Stimulated activated CD4-positive, alpha-beta T cell treated with anti-CD3 and anti-CD28 coated beads, Interleukin-1b, Interleukin-23, amount 100 ng/mL, for 1 hour (primary cell): ENCODE measurements at places on chromosomes 5 and 9.

GRCh38 chr5:158553195-158553961 is 546.3 kb downstream of the EBF1 start:
- DNase-seq, result no peak

GRCh38 chr9:121735793-121736770 is 84.6 kb downstream of the DAB2IP start:
- no peak for DNase-seq

DNA sequence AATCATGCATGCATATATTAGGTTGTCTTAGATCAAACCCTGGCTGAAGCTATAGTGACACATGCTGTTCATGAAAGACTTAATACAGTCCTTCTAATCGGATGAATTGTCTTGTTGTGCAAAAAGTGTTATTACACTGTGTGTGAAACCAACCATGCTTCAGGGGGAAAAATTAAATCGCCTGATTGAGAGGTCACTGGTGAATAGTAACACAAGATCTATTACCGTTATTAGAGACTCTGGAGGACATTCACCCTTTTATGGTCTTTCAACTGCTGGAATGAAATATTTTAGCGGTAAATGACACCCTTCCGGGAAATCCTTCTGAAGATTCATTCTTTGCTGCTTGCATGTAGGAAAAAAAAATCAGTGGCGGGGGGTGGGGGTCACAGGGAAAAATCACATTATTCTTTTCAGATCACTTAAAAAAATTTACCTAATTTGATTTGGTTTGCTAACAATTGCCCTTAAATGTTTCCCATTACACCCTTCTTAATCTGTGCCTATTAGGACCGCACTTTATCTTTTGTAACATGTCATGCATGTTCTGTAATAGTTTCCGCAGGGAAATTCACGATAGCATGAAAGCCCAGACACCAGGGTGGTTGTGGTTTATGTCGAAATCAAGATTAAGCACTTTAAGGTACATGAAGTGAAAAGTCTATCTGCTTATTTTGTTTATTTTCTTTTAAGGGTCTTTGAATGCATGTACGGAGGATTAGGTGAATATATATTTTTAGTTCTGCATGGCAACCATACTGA is 120.6 kb downstream of the FOCAD start:
- DNase-seq, result no peak

DNA sequence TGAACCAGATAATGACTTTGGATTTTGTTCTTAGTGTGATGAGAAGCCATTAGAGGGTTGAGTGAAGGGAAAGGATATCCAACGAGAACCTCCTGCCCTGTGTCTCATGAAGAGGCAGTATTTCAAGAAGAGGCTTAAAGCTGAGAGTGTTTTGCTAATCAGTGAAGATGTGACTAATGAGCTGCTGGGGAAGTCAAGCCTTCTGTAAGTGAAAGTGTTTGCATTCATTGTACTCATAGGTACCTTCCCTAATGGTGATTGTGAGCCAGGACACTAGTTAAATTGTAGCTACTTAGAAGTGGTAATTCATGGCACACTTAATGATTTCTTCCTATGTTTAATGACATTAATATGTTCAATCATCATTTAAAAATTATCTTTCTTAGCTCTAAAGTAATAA is 23.7 kb downstream of the PIP5K1B start:
- DNase-seq, result no peak

DNA sequence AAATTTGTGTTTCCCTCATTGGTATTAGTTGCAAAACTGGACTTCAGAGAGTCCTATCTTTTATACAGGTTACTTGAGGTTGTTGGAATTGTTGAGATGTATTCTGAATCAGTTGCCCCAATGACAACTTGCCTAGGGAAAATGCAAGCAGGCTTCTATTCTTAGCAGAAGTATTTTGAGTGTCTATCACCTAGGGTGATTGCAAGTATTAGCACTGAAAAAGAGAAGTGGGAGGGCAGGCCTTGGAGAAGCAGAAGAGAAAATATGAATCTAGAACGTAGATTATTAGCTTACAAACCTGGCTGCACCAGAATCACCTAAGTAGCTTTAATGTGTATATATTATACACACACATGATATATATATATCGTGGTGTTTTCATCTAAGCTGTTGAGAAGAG is 43.2 kb downstream of the ADAMTS12 start:
- no peak for DNase-seq

GRCh38 chr5:99104538-99105132 is 175.8 kb upstream of the CHD1 start:
- no peak for DNase-seq

DNA sequence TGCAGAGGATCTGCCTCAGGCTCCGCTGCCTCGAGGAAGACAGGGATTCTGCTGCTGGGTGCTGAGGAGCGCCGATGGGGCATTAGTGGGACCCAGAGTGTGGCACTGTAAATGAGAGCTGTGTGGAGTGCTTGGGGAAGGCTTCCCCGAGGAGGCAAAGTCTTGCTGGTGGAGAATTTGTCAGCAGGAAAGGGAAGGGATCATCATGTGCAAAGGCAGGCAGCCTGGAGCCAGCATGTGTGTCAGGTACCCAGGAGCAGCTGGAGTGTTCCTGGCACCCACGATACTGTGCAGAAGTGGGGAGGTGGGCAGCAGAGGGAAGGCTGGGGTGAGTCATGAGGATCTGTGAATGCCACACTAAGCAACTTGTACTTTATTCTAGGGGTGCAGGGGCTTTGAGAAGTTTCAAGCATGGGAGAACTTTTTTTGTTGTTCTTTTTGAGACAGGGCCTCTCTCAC is 12.3 kb downstream of the B4GALT7 start:
- no peak for DNase-seq

GRCh38 chr5:78640662-78641474 is 7.7 kb downstream of the LHFPL2 start:
- no peak for DNase-seq

GRCh38 chr9:121216271-121216805 is 14.7 kb upstream of the RAB14 start:
- no peak for DNase-seq

GRCh38 chr5:23507278-23507685 is at the start of gene PRDM9:
Gene PRDM9 (plus strand): TSS chr5:23507609. CDS start chr5:23509034, 1,425 bp downstream.
- DNase-seq, result no peak

- DNase-seq, result no peak
Observed at GRCh38 chr9:21481470-21482056, 550 bp downstream of the IFNE start.

- DNase-seq, result no peak
Observed at GRCh38 chr5:1656271-1656975, 132.7 kb upstream of the LPCAT1 start.

DNA sequence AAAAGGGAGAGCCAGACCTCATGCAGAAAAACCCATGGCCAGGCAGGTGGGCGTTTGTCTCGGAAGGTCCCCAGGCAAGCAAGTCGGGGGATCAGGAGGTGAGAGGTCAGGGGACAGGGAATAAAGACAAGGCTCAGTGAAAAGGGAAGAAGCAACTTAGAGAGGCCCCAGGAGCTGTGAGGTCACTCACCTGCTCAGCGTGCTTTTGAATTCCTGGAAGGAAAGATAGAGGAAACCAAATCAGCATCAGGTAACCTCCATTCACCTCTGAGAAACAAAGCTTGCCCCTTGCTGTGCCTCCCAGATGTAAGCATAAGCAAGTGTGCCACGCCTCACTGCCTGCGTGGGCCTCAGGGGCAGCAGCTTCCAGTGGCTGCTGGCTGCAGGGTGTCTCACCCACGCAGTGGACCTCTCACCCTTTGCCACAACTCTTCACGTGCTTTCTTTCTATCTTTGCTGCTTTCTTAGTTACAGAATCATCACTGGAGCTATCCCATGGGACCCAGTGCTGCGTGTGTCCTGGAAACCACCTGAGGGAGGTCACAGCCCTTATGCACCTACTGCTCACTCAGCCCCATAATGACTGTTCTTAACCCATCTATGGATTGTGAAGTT is 6.0 kb downstream of the TRIM7 start:
- DNase-seq, result no peak

GRCh38 chr9:125271081-125271480 is 9.5 kb downstream of the GAPVD1 start:
- no peak for DNase-seq

GRCh38 chr5:149203921-149204441 is 62.7 kb downstream of the ABLIM3 start:
- DNase-seq, result no peak

- DNase-seq, result no peak
Observed at GRCh38 chr5:81204205-81204604, 28.9 kb upstream of the CKMT2 start.

GRCh38 chr5:11177999-11178711 is 417.1 kb upstream of the DAP start:
- no peak for DNase-seq

DNA sequence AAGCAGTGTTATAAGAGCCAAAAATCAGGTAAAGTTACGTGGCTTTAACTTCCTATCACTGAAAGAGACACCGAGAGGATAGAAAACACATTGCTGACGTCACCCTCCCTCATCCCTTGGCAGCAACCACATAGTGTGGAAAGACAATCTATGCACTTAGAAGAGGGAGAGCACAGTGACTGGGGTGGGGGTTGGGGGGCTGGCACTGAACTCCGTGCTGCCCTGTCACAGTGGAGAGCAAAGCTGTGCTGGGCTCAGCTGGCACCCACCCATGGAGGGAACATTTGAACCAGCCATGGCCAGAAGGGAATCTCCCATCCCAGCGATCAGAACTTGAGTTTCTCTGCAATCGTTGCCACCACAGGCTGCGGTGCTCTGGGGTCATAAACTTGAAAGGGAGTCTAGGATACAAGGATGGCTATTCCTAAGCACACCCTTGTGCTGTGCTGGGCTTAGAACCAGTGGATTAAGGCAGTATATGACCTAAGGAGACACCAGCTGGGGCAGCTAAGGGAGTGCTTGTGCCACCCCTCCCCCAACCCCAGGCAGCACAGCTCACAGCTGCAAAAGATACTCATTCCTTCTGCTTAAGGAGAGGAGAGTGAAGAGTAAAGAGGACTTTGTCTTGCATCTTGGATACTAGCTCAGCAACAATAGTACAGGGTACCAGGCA is 73.4 kb downstream of the KIAA0825 start:
- no peak for DNase-seq

DNA sequence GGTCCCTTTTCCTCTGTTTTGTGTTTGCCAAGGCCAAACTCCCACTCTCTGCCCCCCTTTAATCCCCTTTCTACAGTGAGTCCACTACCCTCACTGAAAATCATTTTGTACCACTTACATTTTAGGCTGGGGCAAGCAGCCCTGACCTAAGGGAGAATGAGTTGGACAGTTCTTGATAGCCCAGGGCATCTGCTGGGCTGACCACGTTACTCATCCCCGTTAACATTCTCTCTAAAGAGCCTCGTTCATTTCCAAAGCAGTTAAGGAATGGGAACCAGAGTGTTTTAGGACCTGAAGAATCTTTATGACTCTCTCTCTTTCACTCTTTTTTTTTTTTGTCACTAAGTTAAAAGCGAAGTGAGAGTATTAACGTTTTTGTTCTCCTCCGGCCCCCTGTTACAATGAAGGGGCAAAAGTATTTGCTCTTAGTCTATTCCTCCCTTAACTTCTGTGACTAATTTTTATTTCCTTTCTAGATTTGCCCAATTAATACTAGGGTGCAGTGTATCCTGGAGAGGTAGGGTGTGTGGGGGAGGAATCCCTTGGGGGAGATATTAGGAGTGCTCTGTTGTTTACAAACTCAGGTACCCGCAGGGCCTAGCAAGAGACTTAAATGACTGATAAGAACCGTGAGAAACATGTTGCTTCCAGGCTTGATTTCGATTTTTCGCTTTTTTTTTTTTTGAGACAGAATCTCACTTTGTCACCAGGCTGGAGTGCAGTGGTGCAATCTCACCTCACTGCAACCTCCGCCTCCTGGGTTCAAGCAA is 14.7 kb downstream of the GM2A start:
- DNase-seq, result no peak

- no peak for DNase-seq
Observed at GRCh38 chr5:139915834-139916233, 120.2 kb downstream of the PSD2 start.

DNA sequence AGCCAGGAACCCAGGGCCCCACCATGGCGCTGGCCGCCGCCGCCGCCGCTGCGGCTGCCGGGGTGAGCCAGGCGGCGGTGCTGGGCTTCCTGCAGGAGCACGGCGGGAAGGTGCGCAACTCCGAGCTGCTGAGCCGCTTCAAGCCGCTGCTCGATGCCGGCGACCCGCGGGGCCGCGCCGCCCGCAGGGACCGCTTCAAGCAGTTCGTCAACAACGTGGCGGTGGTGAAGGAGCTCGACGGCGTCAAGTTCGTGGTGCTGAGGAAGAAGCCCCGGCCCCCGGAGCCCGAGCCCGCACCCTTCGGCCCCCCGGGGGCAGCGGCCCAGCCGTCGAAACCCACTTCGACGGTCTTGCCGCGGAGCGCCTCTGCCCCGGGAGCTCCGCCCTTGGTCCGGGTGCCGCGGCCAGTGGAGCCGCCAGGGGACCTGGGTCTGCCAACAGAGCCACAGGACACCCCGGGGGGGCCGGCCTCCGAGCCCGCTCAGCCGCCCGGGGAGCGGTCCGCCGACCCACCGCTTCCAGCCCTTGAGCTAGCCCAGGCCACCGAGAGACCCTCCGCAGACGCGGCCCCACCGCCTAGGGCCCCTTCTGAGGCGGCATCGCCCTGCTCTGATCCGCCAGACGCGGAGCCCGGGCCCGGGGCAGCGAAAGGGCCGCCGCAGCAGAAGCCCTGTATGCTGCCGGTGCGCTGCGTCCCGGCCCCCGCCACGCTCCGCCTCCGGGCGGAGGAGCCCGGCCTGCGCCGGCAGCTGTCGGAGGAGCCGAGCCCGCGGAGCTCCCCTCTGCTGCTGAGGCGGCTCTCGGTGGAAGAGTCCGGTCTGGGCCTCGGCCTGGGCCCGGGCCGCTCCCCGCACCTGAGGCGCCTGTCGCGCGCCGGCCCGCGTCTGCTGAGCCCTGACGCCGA is 749 bp downstream of the SOWAHA start:
- no peak for DNase-seq

DNA sequence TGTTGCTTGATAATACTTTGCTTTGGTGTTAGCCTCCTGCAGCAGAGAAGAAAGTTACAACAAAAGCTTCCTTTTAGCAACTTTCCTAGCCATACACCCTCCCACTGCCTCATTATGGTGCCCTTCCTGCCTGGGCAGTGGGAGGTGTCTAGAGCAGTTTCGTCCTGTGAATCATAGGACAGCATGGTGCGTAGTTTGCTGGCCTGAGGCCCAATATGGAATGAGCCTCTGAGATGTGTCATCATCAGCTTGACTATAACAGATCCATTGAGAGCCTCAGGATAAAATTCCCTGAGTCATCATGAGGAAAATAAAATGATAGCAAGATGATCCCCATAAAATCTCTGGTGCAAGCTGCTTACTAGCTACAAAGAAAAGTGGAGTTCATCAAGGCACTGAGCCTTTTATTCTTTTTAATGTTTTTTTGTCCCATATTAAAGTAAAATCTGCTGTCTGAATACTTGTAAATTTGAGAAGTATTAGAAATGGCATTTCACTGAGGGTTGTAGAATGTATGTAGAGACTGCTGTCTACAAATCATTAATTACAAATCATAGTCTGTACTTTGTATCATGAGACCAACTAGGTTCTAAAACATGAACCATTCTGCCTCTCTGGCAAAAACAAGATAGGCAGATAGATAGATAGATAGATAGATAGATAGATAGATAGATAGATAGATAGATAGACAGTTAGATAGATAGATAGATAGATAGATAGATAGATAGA is 303.0 kb upstream of the PDE4D start:
- no peak for DNase-seq
